ENCODE measurements at places on chromosomes 11 and 22. TPM values are rescaled to one million over a fixed set of nuclear protein-coding genes. Genes with fewer than 3 reads are reported as not detected.

Gene SLCO2B1
- not detected for total RNA-seq

Gene TP53AIP1
- not detected for total RNA-seq

Gene TCN1
- total RNA-seq = 0.52 TPM

Gene ANO9
- total RNA-seq = 19.9 TPM

Gene TMPRSS5
- total RNA-seq = not detected

Gene AASDHPPT
- total RNA-seq = 25.6 TPM
